Activated naive CD8-positive, alpha-beta T cell treated with anti-CD3 and anti-CD28 coated beads, Interleukin-2, amount 50 U/mL, for 24 hours (primary cell): ENCODE measurements at places on chromosomes 2 and 18.
A peak's percentile ranks its signal among the peaks of the same experiment; 100 is the strongest.

- no peaks in the 10 kb centered on the region for H3K27me3 ChIP-seq
- no peaks in the 10 kb centered on the region for H3K4me1 ChIP-seq
- no peak overlapping the region for H3K4me3 ChIP-seq
- no peaks in the 10 kb centered on the region for H3K36me3 ChIP-seq
- no peak overlapping the region for H3K27ac ChIP-seq
Observed at GRCh38 chr2:241070361-241070760, 31.7 kb downstream of the MTERF4 start.

GRCh38 chr18:3117493-3118192 is 102.1 kb downstream of the MYOM1 start:
- no peak for DNase-seq
- H3K27me3 ChIP-seq = no peaks in the 10 kb centered on the region
- no peaks in the 10 kb centered on the region for H3K36me3 ChIP-seq
- H3K4me3 ChIP-seq = no peak overlapping the region
- no peak overlapping the region for H3K27ac ChIP-seq

- peaks cover 6% of the 10 kb centered on the region for H3K36me3 ChIP-seq
- H3K27ac ChIP-seq = peak overlapping the region; percentile 93
Observed at GRCh38 chr2:231960810-231961348, 634 bp upstream of the DIS3L2 start.

- H3K27me3 ChIP-seq = no peaks in the 10 kb centered on the region
- H3K27ac ChIP-seq = no peak overlapping the region
- DNase-seq = no peak
- H3K36me3 ChIP-seq = no peaks in the 10 kb centered on the region
- peaks cover 44% of the 10 kb centered on the region for H3K4me1 ChIP-seq
Observed at GRCh38 chr2:216344206-216344949, 27.9 kb downstream of the MARCHF4 start.

DNA sequence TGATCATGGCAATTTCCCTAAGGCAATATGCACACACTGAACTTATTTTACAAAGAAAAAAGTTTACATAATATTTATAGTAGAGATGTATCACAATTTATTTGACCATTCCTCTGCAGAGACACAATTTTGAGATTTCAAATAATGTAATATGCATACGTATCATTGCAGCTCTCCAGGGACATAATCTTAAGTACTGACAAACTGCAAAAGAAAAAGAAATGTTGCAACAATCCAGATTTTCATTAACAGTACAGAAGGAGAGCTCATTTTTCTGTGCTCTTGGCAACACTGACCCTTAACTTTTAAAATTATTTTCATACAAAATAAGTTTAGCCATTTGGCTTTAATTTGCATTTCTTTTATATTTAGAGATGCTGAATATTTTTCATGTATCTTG is 710.2 kb upstream of the SLC39A10 start:
- no peak for DNase-seq
- no peak overlapping the region for H3K4me3 ChIP-seq
- H3K36me3 ChIP-seq = no peaks in the 10 kb centered on the region
- no peaks in the 10 kb centered on the region for H3K4me1 ChIP-seq
- no peak overlapping the region for H3K27ac ChIP-seq

- no peak for DNase-seq
- no peak overlapping the region for H3K27ac ChIP-seq
- H3K27me3 ChIP-seq = peaks cover 9% of the 10 kb centered on the region
- no peaks in the 10 kb centered on the region for H3K36me3 ChIP-seq
Observed at GRCh38 chr2:217975626-217976025, 27.2 kb downstream of the TNS1 start.

GRCh38 chr2:166651080-166651675 is 157.1 kb upstream of the SCN7A start:
- no peak overlapping the region for H3K4me3 ChIP-seq
- DNase-seq = no peak
- H3K27ac ChIP-seq = no peak overlapping the region
- H3K36me3 ChIP-seq = no peaks in the 10 kb centered on the region
- H3K4me1 ChIP-seq = no peaks in the 10 kb centered on the region

DNA sequence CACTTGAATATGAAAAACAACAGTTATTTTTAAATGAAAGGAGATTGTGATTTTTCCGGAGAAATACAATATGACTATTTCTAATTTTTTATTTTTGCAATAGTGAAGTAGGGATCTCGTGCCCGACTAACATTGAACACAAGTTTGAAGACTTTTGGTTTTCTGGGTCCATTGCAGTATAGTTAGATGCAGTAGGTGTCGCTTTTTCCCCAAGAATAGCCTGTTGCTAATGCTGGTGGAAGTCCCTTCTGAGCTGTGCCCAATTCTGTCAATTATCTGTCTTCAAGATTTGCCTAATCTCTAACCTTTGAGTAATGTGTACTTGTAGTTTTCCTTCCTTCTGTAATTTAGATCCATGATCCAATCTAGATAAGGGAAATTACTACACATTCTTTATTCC is 36.5 kb downstream of the SEMA4F start:
- no peaks in the 10 kb centered on the region for H3K36me3 ChIP-seq
- no peaks in the 10 kb centered on the region for H3K27me3 ChIP-seq
- H3K27ac ChIP-seq = no peak overlapping the region
- no peak overlapping the region for H3K4me3 ChIP-seq
- no peaks in the 10 kb centered on the region for H3K4me1 ChIP-seq

GRCh38 chr18:44954257-44954656 is 273.6 kb downstream of the SETBP1 start:
- no peak overlapping the region for H3K4me3 ChIP-seq
- peaks cover 17% of the 10 kb centered on the region for H3K36me3 ChIP-seq
- no peak overlapping the region for H3K27ac ChIP-seq
- no peak for DNase-seq

- no peak for DNase-seq
- H3K4me3 ChIP-seq = no peak overlapping the region
- no peak overlapping the region for H3K27ac ChIP-seq
- no peaks in the 10 kb centered on the region for H3K27me3 ChIP-seq
- peaks cover 57% of the 10 kb centered on the region for H3K4me1 ChIP-seq
Observed at GRCh38 chr2:234302664-234302991, 194.3 kb downstream of the ARL4C start.

DNA sequence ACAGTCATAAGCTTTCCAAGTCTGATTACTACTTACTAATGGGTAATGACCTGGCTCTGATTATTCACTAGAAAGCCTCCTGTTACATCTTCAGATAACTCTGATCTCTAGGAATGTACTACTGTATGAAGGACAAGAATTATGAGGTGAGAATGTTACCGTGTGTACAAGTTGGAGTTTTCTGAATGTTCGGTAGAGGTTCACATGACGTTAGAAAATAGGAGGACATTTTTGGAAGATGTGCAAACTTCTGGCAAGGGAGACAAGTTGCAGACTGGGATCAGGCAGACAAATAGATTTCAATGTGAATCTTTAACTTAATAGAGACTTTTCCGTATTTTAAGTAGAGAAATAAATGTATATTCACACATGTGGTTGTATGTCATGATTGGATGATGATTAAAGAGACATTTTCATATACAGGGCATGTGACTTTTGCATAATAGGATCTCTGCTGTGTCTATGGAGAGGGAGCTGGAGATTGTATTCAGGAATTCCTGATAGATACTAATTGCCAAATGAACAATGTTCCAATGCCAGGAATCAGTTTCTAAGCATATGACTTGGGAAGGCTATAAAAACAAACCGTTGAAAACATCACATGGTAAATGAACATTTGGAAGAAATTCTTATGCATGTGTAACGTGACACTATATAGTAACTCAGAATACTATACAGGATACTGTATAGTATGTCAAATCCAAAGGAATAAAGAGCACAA is 1695.8 kb upstream of the PIK3C3 start:
- H3K27ac ChIP-seq = no peak overlapping the region
- no peaks in the 10 kb centered on the region for H3K4me1 ChIP-seq
- DNase-seq = no peak
- H3K36me3 ChIP-seq = no peaks in the 10 kb centered on the region

DNA sequence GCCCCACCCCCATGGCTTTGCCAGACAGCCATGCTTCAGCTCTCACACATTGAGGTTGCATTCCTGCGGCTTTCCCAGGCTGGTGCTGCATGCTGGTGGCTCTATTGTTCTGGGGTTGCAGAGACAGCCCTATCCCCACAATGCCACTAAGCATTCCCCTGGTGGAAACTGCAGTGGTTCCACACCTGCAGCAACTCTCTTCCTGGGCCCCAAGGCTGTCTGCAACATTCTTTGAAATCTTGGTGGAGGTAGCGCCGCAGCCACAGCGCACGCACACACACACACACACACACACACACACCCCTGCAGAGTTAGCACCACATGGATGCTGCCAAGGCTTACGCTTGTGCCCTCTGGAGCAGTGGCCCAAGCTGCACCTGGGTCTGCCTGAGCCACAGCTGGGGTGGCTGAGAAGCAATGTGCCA is 21.4 kb downstream of the SFXN5 start:
- H3K27me3 ChIP-seq = no peaks in the 10 kb centered on the region
- H3K27ac ChIP-seq = no peak overlapping the region
- DNase-seq = no peak
- no peaks in the 10 kb centered on the region for H3K4me1 ChIP-seq

DNA sequence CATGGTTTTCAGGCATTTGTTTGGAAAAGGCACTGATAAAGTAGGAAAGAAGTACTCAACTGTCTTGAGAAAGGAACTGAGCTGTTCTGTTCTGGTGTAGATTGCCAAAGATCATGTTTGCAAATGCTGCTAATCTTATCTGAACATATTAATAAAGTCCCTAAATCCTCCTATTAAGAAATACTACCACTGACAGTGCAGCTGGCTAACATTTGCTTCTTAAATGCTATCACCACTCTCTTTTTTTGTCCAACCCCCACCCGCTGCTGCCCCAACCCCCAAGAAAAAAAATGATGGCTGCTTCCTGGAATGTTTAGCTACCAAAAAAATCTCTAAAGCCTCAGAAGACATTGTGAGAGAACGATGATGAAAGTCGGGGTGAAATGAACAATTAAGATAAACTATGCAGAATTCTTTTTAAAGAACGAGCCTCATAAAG is 130.7 kb downstream of the CCBE1 start:
- no peaks in the 10 kb centered on the region for H3K27me3 ChIP-seq
- H3K36me3 ChIP-seq = no peaks in the 10 kb centered on the region
- H3K27ac ChIP-seq = no peak overlapping the region
- H3K4me1 ChIP-seq = no peaks in the 10 kb centered on the region

DNA sequence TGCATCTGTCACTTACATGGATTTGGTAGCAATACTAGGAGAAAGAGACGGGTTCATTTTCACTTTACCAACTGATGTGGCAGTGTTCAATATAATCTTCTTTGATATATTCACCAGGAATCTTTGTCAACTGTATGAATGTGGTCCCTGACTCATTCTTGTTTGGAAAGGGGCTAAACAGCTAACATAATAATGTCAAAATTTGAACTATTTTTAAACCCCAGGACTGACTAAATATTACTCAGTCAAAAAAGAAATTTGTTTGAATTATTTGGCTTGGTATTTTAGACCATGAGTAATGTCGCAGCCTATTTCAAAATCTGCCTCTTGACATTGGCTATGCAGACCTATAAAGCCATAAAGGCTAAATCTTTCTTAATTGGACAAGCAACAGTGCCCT is 413.7 kb upstream of the RGPD4 start:
- H3K27ac ChIP-seq = no peak overlapping the region
- H3K36me3 ChIP-seq = no peaks in the 10 kb centered on the region
- H3K4me3 ChIP-seq = no peak overlapping the region
- no peak for DNase-seq
- no peaks in the 10 kb centered on the region for H3K4me1 ChIP-seq

- H3K4me1 ChIP-seq = no peaks in the 10 kb centered on the region
- H3K27ac ChIP-seq = no peak overlapping the region
- no peak for DNase-seq
- no peaks in the 10 kb centered on the region for H3K36me3 ChIP-seq
- H3K27me3 ChIP-seq = no peaks in the 10 kb centered on the region
Observed at GRCh38 chr2:69213201-69213600, 173.8 kb downstream of the GFPT1 start.

DNA sequence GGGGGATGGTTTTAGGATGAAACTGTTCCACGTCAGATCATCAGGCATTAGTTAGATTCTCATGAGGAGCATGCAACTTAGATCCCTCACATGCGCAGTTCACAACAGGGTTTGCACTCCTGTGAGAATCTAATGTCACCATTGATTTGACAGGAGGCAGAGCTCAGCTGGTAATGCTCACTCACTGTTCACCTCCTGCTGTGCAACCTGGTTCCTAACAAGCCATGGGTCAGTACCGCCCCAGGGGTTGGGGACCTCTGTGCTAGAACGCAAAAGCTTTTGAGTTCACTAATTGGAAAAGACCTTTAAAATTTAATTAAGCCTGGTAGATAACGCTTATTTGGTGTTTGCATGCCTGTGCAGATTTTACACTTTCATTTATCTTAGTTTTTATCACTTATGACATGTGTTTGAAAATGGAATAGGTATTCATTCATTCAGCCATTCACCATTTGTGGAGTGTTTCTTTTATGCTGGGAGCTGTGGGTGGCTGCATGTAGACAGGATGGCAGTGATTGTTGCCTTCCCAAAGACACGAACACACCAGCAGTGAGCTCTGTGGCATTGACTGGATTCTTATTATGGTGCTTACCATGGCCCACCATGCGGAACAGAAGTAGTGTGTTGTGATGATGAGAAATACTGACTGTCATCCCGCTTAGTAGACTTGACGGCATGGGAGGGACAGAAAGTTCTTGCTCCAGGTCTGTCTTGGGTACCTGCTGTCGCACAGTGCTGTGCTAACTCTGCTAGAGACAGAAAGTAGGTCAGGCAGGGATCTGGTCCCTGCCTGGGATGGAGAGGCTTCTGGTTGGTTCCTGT is 6.4 kb downstream of the RAB31 start:
- no peaks in the 10 kb centered on the region for H3K36me3 ChIP-seq
- no peak overlapping the region for H3K27ac ChIP-seq
- H3K27me3 ChIP-seq = peaks cover 63% of the 10 kb centered on the region
- H3K4me3 ChIP-seq = no peak overlapping the region
- no peak for DNase-seq

DNA sequence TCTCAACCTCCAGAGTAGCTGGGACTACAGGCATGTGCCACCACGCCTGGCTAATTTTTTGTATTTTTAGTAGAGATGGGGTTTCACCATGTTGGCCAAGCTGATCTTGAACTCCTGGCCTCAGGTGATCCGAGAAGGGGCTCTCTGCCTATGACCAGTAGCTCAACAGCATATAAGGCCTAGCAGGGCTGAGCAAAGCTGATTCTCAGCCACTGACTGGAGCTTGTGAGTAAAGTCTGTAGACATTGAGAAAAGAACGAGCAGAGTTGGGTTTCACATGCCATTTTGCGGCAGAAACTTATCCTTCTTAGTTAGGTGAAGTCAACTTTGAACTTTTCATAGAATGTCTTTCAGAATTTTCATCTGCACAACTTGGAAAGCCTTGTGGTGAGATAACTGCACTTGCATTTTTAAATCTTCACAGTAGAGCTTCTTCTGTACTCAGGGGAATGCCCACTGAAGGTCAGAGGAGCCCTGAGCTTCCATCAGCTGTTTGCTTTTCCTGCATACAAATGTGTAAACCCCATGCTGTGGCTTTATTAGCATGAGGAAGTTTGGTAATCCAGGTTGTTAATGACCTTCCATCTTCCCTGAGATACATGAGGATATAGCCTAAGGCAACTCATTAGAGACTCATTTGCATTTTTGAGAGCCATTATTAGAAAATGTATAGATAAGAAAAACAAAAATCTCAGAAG is 602.4 kb downstream of the METTL4 start:
- no peaks in the 10 kb centered on the region for H3K36me3 ChIP-seq
- no peaks in the 10 kb centered on the region for H3K4me1 ChIP-seq
- no peak overlapping the region for H3K27ac ChIP-seq
- no peaks in the 10 kb centered on the region for H3K27me3 ChIP-seq
- DNase-seq = no peak
- H3K4me3 ChIP-seq = no peak overlapping the region

GRCh38 chr2:189285349-189285748 is 105.8 kb upstream of the COL5A2 start:
- no peak for DNase-seq
- H3K36me3 ChIP-seq = peaks cover 17% of the 10 kb centered on the region
- no peak overlapping the region for H3K4me3 ChIP-seq
- peaks cover 67% of the 10 kb centered on the region for H3K4me1 ChIP-seq
- no peaks in the 10 kb centered on the region for H3K27me3 ChIP-seq
- peak overlapping the region; percentile 98 for H3K27ac ChIP-seq
